ENCODE measurements at places on chromosomes 1 and 21.
A peak's percentile ranks its signal among the peaks of the same experiment; 100 is the strongest.

GRCh38 chr1:226827458-226827857 is 43.0 kb upstream of the PSEN2 start:
- DNase-seq, result no peak

DNA sequence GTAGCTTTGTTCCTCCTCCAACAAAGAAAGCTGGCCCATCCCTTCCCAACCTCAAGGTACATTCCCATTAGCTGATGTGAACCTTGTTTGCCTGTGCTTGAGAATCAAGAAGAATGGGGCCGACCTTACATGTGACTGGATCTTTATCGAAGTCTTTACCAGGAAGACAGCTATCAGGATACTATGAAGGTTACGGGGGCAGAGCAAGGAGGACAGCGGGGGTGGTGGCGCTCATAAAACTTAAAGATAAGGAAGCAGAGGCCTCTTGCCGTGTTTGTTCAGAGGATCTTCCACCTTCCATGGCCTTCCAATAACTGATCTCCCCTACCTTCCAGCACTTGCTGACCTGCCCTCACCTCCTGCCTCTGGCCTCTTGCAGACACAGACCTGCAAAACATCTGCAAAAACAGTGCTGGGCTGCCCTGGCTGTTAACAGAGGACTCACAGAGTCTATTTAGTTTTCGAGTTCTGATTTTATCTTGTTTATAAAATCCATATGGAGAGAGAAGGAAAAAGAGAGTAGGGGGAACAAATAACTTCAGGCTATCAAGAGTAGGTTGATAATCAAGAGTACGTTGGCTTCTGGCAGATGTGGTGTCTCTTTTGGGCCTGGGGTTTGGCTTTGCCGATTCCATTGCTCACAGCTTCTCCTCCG is 198.0 kb downstream of the HUNK start:
- DNase-seq, result no peak

DNA sequence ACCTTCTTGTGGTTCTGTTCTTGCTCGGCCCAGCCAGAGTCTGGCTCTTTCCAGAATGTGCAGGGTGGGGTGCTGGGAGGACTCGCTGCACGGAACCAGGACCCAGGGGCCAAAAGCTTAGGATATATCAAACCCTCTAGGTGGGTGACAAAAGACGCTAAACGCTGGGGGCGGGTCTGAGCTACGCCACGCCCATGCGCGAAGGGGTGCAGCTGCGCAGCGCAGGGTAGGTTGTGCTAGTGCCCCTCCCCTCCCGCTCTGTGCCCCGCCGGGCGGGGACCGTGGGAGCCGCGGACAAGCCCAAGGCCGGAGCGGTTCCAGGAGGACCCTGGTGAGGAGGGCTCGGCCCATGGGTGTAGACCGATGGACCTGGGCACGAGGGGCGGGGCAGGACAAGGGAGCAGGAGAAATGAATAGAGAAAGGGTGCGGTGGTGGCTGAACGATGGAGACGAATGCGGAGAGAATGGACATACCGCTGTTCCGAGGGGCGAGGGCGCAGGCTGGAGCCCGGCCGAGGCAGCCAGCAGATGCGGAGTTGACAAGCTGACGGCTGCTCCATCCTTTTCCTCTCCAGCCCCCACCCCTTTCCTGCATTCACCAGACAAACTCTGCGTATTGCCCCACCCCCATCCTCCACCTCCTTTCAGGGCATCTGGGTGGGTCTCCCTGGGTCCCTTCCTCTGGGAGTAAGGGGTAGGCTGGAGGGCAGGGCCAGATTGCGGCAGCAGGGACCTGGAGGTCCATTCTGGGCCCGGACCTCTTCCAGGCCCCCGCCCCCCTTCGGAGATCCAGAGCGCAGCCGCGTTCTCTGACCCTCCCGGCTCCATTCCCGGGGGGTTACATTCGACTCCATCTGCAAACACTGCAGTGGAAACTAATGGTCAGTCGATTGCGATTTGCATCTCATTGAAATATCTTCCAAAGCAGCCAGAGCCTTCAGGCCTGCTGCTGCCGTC is at the start of gene RUSC1:
Gene RUSC1 (plus strand): TSS at position 234 of the 957 bp plus-strand sequence. CDS start 880 bp downstream, outside the sequence.
- peak; percentile 46 for DNase-seq

DNA sequence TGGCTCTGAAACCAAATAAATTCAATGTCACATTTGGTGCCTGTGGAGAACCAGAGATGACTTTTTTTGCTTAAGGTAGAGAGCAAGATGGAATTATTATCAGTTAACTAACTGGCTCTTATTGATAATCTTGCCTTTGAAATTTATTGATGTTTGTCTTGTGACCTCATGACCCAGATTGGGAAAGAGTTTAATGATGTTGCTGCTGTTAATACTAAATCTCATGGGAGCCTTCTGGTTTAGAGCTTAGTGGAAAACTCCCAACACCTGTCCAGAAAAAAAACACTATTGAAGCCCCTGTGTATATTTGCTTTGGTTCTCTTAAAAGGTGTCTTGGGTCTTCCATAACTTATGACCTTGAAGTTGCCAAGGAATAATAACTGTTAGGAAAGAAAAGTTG is 9.9 kb downstream of the CHTOP start:
- no peak for DNase-seq

DNA sequence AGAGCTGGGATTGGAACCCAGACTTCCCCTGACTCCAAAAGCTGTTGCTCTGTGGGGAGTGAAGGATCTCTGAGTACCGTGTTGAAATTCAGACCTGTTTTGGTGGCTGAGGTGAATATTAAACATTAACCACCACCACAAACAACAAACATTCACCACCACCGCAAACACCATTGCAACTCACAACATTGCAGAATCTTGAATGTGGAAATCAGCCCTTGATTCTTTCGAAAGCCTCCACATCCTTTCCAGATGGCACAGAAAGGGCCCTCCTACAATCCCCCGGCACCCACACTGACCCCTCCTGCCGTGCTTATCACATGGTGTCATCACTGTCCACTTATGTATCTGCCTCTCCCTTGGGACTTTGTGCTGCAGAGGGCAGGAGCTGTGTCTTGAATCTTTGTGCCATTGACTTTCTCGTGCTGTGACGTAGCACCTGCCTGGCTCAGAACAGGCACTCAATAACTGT is 1.4 kb downstream of the CDA start:
- no peak for DNase-seq

DNA sequence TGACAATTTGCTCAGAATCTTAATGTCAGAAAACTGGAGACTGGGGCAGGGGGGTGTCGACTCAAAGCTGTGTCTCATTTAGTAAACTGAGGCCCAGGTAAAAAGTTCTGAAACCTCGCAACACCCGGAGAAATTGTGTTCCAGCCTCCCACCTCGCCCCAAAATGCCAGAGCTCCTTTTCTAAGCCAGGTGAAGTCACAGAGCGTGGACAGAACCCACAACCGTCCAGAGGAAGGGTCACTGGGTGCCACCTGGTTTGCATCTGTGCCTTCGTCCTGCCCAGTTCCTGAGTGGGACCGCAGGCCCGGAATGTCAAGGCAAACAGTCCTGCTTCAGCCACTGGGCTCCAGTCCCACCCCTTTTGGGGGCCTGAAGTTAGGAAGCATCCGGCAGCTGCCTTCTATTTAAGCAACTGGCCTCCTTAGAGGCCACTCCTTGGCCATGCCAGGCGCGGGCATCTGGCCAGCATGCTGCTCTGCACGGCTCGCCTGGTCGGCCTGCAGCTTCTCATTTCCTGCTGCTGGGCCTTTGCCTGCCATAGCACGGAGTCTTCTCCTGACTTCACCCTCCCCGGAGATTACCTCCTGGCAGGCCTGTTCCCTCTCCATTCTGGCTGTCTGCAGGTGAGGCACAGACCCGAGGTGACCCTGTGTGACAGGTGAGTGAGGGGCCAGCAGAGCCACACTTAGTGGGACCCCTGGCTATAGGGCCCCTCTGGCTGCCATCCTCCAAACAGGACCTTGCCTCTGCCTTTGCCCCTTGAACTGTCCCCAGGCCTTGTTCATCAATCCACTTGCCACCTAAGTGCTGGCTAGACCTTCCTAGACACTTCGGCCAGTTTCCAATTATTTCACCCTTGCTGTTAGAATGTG is at the start of gene TAS1R1:
Gene TAS1R1 (plus strand): TSS at position 401 of the 872 bp plus-strand sequence. CDS start 67 bp downstream, at position 468.
- no peak for DNase-seq

DNA sequence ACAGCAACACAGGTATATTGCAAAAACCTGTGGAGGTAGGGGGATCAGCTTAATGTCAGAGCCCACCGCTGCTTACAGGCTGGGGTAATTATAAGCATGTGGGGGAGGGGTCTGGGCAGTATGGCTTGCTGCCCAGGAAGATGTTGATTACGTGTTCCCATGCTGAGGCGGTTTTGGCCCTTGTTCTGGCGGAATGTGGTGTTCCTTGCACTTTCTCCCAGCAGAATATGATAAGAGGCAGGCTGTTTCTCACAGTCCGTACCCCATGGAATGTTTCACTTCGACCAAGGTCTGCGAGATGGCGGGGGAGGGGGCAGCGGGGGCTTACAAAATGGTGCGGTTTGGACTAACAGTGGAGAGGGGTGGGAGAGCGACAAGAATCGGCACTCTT is 9.8 kb upstream of the HPCAL4 start:
- no peak for DNase-seq

- no peak for DNase-seq
These were observed 25.3 kb upstream of the VAMP3 start for GRCh38 chr1:7745783-7746182.

DNA sequence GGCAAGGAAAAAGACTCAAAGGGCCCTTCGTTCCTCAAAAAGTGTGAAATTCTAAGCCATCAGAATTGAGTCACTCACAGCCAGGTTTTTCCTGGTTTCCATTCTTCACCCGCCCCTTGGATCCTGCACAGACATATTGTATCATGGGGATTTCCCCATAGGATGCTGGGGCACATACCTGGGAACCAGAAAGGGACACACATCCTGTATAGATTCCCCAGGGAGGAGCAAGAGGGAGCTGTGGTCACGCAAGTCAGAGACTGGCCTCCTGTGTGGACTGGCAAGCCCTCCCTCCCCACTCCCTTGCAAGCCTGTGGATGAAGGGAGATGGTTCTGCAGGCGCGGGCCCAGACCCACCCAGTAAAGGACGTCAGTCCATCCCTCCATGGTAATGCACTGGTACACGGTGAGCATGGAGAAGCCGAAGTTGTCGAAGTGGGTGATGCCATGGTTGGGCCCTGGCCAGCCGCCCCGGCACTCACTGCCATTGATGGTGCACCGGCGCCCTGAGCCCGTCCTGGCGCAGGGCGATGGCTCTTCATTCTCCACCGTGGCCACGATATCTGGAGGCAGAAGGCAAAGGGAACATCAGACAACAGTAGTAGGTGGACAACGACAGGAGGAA is 23.2 kb downstream of the CACNA1S start:
- DNase-seq, result no peak

GRCh38 chr21:17513214-17514123 is 626 bp downstream of the CXADR start:
- DNase-seq, result no peak

GRCh38 chr1:116722016-116722838 is 32.0 kb upstream of the CD2 start:
- no peak for DNase-seq

- DNase-seq, result no peak
These were observed 68.3 kb upstream of the NFIA start for GRCh38 chr1:61013946-61014667.

DNA sequence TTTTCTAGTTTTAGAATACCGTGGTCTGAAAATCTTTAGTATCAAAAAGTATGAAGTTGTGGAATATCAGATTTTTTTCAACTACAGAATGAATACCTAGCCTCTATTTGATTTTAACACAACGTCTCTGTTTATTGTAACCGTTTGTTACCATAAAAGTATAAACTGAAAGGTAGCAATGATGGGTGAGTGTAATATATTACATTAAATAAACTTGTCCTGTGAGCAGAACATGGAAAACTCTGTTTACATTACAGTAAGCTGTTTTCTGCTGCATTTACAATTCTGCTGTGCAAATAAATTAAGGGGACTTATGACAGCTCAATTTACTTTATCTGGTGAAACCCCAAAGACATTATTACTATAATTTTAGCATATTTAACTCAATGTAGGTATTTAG is 62.5 kb downstream of the CHRM3 start:
- no peak for DNase-seq

Measured in stimulated activated CD4-positive, alpha-beta T cell treated with anti-CD3 and anti-CD28 coated beads, Interleukin-15, amount 100 ng/mL, for 1 hour (primary cell).